COR-L47 (cell line): ENCODE measurements at places on chromosomes 13 and 19.
A peak's percentile ranks its signal among the peaks of the same experiment; 100 is the strongest.

GRCh38 chr19:28341810-28342350 is 871.1 kb downstream of the UQCRFS1 start:
- DNase-seq: no peak

DNA sequence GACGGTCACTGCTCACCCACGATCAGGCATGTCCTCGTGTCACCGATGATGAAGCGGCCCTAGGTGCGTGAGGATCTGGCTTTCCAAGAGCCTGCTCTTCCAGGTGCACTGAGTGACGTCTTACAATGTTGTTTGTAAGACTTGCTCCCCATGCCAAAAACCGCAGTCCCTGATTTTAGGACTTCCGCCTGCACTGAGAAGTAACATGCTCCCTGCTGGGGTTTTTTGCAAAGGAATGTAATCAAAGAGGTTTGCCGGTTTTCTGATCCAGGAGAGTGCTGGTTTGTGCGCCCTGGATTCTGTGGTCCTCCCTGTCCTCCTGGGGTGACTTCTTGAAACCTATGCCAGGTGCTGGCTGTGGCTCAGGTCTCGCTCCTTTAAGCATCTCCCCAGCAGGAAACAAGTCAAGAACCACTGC is 38.8 kb downstream of the MYO9B start:
- no peak for DNase-seq

- DNase-seq: no peak
These were observed 43.9 kb downstream of the RGCC start for GRCh38 chr13:41501281-41501680.

DNA sequence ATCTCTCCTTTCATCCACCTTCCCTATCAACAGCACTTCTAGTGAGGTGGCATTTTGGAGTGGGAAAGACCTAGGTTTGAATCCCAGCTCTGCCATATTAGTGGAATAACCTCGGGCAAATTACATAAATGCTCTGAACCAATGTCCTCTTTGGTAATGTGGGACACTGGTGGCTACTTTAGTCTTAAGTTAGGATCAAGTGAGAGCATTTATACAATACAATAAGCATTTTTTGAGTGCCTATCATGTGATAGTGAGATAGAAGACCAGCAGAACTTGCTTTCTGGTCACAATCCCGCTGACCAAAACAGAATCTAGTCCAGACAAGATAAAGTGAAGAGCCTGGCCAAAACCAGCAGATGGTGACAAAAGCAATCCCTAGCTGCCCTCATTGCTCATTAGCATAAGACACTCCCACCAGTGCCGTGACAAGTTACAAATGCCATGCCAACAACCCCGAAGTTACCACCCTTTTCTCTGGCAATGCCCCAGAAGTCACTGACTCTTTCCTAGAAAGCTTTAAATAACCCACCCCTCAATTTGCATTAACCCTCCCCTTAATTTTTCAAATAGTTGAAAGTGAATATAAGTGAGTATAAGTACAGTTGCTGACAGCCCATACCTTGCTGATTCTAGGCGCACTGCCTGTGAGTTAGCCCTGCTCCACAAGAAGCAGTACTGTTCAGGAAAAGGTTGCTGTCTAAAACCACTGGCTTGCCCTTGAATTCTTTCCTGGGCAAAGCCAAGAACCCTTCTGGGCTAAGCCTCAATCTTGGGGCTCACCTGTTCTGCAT is 28.9 kb upstream of the KPNA3 start:
- no peak for DNase-seq

- DNase-seq: no peak
These were observed 5.6 kb downstream of the RPS9 start for GRCh38 chr19:54206030-54206830.

DNA sequence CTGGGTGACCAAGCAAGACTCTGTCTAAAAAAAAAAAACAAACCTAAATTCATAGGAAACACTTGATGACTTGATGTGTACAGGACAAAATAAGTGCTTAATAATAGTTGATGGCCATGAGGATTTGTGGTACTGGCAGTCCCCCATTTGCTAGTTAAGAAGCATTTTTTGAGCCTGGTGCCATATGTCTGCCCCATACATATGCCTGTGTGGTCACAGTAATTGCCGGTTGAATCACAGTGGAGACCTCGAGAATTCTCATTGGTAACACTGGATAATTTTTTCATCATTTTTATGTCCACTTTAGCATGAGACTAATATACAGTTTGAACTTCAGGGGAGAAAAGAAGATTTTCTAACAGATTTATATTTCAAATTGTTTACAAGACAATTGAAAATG is 79.2 kb downstream of the LRCH1 start:
- DNase-seq: no peak

DNA sequence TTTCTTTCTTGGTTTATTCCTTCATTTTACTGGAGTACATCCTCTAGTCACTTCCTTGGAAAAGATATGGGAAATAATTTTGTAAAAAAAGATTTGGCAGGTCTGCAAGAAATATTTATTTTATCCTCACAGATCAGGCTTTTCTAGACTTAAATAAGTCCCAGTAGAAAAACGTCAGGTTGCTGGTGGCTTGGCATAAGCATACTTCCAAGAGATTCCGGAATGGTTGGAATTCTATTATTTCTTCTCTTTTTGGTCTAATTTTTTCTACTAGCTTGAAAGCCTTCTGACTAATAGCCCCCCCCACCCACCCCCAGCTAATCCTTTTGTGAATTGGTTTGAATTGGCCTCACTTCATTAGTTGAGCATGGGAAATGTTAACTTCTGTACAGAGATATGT is 147.6 kb downstream of the ZIC5 start:
- DNase-seq: no peak

DNA sequence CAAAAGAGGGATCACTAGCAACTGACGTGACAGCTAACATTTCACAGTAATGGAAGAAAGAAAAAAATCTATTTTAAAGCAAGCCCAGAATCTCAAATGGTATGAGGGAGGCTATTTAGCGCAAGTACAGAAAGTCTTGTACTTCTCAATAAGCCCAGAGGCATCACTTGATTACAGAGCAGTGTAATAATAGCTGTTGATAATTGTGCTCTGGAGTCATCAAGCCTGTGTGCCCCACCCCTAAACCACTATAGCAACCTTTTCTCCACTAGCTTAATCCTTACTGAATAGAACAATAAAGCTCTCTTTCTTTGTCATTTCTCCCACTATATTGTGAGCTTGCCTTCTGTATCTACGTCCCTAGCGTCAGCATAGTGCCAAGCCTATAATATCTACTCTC is 56.6 kb downstream of the FREM2 start:
- peak; percentile 58 for DNase-seq

GRCh38 chr19:397941-398706 is 10.8 kb downstream of the C2CD4C start:
- DNase-seq: no peak

- no peak for DNase-seq
These were observed 36.4 kb downstream of the NAXD start for GRCh38 chr13:110651726-110652230.

- DNase-seq: no peak
These were observed 36.0 kb downstream of the BICRA start for GRCh38 chr19:47644743-47645482.

DNA sequence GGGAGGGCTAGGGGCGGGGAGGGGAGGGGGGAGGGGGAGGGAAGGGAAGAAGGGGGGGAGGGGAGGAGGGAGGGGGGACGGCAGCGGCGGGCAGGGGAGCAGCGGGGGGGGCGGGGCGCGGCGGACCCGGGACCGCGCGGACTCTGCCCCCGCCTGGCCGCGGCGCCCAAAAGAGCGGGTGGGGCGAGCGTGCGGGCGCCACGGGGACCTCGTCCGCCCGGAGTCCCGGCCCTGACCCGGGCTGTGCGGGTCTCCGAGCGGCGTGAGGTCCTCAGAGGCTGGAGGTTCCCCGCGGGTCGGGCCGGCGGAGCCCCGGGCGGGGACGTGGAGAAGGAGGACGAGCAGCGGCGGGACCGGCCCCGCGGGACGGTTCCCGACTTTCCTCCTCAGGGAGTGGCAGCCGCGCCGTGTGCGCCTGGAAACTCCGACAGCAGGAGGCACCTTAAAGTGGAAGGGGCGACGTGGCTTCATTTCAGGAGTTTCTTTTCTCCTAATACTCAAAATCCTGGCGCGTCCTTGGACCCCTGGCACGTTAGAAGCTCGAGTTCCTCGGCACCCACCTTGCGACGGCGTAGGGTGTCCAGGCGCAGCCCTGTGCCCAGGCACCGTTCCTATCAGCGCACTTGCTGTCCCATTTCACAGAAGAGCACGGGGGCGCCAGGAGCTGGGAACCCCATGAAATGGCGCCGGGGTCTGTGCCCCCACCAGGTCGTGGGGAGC is 518 bp upstream of the PLPP2 start:
- no peak for DNase-seq

DNA sequence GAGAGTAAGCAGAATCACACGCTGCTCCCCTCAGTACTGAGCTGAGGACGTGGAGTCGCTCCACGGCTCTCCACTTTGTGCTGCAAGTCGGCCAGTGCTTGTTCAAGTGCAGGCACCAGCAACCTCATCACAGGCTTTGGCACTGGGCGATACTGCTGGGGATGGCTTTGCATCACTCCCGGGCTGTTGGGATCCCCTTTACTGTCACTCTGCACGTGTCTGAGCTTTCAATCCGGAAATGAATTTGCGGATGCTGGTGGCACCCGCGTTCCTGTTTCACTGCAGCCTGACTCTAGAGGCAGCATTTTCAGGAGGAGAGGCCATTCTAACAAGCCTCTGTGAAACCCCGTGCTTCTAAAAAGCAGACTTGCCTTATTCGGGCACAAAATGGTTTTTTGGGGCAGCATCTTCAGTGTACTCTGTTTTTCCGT is 19.1 kb downstream of the SMARCA4 start:
- no peak for DNase-seq

- DNase-seq: no peak
These were observed 17.7 kb downstream of the NFIX start for GRCh38 chr19:13012690-13013608.

DNA sequence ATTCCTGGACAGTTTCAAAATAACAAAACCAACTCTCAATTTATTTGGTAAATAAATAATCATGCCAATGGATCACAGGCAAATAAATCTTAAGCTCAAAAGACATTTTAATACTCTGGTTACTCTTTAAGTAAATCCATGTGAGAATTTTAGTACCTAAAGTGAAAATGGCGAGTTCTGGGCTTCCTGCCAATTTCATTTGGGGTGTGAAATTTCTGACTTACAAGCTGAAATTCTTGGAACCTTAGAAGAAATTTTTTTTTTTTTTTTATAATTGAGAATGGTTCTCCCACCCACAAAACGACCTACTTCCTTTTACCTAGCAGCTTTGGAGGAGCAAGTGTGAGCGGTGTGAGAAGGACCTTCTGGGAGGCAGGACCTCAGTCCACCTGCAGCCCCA is 354.5 kb upstream of the NBEA start:
- peak; percentile 20 for DNase-seq

GRCh38 chr19:45817010-45817724 is 2.1 kb upstream of the RSPH6A start:
- peak; percentile 78 for DNase-seq

- no peak for DNase-seq
These were observed 20.7 kb upstream of the CLN5 start for GRCh38 chr13:76971215-76971614.

DNA sequence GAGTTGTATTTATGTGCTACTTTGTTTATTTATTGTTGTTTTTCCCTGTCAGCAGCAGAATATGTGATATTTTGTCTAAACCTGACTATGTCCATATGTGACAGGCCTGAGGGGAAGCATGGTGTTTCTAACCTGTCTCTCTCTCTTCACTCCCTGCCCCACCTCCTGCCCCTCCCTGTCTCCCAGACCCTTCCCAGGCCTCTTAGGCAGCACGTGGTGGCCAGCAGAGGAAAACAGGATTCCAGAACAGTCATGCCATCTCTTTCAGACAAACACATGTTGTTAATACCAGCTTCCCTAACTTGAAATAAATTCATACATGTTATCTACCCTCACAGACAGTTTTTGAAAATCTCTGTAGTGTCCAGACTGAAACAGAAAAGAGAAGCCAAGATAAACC is 31.0 kb upstream of the ATP11A start:
- DNase-seq: no peak

DNA sequence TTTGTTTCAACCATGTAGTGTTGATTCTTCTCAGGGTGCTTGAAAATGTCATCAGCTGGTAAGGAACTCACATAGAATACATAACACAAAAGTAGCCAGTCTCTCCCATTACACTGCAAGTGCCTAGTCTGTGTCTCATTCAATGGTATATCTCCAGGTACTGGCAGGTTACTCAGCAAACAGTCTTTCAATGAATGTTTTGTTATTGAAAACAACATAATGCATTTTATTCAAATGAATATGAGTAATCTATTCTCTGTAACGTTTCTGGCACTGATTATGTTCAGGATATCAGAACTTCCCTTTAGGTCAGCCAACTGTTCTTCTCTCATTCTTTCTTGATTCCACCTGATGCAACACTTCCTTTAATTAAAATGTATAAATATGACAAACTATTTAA is 68.0 kb upstream of the SLITRK1 start:
- DNase-seq: no peak

DNA sequence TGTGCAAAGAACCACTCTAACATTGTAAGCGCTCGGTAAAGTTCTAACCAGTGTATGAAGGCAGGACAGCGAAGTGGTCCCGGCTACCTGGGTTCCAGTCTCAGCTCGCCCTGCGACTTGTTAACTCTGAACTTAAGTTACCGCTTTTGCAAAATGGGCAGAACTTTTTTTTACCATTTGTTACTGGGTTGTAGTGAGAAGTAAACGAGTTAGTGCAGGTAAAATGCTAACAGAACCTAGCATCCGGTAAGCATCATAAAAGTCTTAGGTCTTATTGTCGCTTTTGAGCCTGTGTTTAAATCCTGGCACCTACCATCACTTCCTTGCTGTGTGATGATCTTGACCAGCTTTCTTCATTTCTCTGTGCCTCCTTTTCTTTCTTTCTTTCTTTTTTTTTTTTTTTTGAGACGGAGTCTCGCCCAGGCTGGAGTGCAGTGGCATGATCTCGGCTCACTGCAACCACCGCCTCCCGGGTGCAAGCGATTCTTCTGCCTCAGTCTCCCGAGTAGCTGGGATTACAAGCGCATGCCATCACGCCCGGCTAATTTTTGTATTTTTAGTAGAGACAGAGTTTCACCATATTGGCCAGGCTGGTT is 734 bp upstream of the TRMT1 start:
- no peak for DNase-seq

DNA sequence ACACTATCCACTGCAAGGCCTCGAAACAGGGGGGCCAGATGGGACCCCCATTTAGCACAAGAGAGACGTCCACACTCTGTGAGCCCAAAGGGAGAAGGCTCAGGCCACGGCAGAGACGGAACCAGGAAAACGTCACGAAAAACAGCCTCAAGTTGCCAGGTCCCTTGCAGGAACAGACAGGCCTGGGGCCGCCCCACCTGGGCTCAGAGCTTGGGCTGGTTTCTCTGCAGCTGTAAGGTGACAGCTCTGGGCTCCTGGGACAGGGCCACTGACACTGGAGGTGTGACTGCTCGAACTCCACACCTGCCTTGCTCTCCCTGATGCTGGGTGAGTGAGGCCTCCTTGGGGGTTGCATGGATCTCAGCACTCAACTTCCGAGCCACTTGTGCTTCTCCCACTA is 3.2 kb downstream of the ZNF787 start:
- no peak for DNase-seq

DNA sequence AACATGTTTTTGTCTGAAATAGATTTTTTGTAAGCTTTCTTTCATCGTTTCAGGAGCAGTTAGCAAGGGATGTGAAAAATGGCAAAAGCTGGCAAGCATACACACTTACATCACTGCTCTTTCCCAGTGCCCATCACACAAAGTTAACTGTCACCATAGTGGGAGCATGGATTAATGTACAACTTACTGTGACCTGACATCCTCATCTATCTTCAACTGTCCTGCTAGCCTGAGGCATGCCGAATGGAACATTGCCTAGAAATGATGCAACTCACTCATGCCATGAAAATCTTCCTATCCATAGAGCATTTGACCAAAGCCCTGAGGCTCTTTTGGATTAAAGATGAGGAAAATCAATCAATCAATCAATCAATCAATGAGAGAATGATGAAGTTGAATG is 491.7 kb upstream of the SLC10A2 start:
- no peak for DNase-seq
